ENCODE measurements at places on chromosomes 12 and 14.

DNA sequence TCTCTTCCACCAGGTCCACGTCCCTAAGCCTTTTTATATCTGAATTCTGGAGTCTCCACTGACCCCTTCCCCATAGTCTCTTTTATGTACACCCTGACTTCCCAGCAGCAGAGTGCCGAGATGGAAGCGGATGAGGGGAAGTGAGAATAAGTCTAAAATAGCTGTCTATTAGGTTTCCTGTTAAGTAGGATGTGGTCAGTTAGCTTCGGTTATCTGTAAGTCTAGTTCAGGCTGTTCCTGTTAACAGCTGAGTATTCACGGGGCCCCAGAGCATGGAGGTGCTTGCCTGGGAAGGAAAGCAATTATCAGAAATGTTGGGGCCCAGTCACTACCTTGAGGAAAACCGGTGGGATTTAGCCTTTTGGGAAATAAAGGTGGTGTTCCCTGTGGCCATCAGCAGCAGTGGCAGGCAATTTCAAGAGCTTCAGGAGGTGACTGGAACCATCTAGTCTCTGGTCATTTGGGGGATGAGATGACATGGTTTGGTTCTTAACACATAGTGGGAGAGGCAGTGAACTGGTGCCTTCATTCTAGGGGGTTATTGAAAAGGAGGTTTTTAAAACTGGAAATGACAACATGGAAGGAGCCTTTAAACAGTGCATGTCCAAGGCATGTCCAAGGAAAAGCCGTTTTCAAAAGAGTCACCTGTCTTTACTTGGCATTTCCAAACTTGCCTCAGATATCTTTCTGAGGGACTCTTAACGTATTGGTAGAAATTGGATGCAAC lies 21.8 kb downstream of the CHST11 start:
- no peak for DNase-seq

GRCh38 chr12:67355428-67356379 lies 86.5 kb downstream of the CAND1 start:
- peak; percentile 51 for DNase-seq

- no peak for DNase-seq
These were observed 37.7 kb downstream of the SLC5A8 start for GRCh38 chr12:101172316-101172715.

DNA sequence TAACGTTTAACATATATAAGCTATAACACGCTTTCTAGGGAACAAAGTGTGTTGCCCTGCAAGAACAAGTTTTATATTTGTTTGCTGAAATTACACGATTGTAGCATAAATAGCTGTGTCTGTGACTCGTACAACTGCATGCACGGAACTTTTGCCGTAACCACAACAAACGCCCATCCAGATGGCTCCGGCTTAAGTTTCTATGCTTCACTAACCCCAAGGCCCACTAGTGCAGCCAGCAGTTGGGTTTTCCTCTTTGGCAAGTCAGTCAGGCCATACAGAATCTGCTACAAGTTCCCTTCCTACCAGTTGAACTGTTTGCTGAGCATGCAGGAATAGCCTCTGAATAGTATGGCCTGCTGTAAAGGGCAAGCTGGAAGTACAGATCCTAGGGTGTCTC lies 12.1 kb downstream of the CSRP2 start:
- no peak for DNase-seq

DNA sequence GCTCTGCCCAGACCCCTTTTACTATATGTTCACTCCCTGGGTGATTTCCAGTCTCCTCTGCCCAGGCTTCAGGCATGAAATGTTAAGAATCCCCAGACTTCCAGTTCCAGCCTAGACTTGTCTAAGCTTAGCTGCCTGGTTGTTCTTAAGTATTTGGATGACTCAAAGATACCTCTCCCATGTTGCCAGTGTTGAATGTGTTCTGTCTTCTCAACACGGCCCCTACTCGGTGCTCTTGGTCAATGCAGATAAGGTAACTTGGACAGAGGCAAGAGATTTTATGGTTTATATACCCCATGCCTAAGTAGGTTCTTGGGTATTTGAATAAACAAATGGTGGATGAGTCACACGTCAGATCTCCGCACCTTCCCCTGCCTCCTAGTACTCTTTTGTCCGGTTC lies 13.6 kb downstream of the PIWIL1 start:
- no peak for DNase-seq

GRCh38 chr14:100474196-100474595 lies 113.0 kb downstream of the BEGAIN start:
- no peak for DNase-seq

DNA sequence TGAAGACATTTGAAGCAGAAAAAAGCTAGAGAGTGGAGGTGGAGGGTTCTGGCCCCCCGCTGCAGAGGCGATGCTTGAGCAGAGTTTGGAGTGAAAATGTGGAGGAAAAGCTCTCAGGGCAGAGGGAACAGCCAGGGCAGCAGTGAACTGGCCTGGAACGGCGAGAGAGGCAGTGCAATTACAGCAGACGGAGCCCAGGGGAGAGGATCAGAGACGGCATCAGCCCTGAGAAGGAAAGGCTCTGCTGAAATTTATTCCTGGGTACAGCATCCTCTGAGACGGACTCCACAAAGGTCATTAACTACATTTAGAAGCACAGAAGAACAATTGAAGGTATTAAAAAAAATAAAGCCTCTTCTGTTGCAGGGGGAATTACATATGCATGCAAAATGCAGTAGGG lies 14.2 kb downstream of the STON2 start:
- DNase-seq = no peak

- no peak for DNase-seq
These were observed 27.1 kb downstream of the RASSF8 start for GRCh38 chr12:25985316-25986175.

GRCh38 chr14:69101331-69101826 lies 51.5 kb downstream of the DCAF5 start:
- DNase-seq = peak; percentile 90

DNA sequence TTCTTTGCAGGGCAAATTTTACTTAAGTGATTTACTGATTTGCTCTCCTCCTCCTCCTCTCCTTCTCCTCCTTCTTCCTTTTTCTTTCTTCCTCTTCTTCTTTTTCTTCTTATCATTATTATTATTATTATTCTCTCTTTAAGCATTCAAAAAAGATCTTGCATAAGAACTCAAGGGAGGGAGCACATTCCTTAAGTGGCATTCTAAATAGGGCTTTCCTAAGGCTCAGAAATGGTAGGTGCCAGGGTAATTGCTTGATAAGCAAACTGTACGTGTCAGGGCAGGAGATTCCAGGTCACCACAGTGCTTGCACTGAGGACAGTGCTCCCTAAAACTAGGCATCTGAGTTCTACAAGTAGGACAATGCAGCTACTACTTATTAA lies 92.4 kb downstream of the SPTSSA start:
- DNase-seq = no peak

DNA sequence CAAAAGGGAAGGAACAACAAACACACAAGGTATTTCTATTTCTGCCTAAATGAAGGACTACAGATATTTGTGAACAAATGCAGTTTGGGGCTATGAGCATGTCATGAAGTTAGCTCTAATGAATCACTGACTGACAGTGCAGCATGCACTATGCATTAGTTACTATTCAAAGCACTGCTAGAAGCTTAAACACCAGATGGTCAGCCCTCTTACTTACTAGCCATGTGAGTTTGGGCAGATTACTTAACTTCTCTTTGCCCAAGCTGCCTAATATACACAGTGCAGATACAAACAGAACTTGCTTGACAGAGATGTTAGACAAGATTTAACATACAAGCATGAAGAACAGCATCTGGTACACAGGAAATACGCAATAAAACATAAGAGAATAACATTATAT lies 96.0 kb downstream of the ATXN2 start:
- no peak for DNase-seq

- no peak for DNase-seq
These were observed 60.6 kb downstream of the ARL6IP4 start for GRCh38 chr12:123041042-123041531.

- no peak for DNase-seq
These were observed 244.4 kb downstream of the ATXN7L3B start for GRCh38 chr12:74781991-74782485.

DNA sequence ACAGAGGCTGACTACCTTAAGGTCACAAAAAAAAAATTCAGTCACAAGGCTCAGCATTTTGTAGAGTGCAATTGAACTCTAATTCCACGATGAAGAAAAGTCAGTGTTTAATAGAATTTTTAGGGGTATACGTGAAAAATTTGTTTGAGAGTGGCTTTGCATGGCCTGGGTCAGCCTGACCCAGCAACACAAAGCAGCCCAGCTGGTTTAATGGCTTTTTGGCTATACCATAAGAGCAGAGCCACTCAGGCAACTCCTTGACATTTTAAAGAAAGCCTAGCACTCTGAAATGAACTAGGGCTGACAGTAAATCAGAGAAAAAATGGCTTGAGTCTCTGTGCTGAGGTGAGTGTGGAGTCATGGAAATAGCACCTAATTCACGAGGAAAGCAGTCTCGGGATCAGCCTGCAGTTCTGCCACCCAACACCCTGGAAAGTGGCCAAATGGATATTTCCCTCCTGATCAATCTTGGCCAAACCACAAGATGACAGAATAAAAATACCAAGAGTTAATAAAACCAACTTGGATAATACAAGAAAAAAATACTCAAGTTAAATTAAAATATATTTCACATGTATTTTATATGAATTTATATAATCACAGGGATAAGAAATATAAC lies 59.5 kb downstream of the GALNT4 start:
- DNase-seq = no peak

DNA sequence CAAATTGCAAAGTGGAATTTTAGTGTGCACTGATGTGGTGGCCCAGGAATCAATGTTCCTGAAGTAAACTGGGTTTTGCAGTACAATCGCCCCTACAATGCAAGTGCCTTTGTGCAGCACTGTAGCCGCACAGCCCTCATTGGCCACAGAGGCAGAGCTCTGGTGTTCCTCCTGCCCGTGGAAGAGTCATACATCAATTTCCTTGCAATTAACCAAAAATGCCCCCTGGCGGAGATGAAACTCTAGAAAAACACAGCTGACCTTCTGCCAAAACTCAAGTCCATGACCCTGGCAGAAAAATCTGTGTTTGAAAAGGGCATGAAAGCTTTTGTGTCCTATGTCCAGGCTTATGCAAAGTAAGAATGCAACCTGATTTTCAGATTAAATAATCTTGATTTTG lies 117.9 kb upstream of the PRB2 start:
- DNase-seq = no peak

GRCh38 chr12:42420395-42420794 lies 94.4 kb downstream of the PPHLN1 start:
- DNase-seq = no peak

- no peak for DNase-seq
These were observed 56.1 kb downstream of the MAP1LC3B2 start for GRCh38 chr12:116615141-116615861.

- no peak for DNase-seq
These were observed 28.7 kb upstream of the SOS2 start for GRCh38 chr14:50260072-50260471.

- peak; percentile 58 for DNase-seq
These were observed 428 bp downstream of the RNF41 start for GRCh38 chr12:56221232-56221756.

DNA sequence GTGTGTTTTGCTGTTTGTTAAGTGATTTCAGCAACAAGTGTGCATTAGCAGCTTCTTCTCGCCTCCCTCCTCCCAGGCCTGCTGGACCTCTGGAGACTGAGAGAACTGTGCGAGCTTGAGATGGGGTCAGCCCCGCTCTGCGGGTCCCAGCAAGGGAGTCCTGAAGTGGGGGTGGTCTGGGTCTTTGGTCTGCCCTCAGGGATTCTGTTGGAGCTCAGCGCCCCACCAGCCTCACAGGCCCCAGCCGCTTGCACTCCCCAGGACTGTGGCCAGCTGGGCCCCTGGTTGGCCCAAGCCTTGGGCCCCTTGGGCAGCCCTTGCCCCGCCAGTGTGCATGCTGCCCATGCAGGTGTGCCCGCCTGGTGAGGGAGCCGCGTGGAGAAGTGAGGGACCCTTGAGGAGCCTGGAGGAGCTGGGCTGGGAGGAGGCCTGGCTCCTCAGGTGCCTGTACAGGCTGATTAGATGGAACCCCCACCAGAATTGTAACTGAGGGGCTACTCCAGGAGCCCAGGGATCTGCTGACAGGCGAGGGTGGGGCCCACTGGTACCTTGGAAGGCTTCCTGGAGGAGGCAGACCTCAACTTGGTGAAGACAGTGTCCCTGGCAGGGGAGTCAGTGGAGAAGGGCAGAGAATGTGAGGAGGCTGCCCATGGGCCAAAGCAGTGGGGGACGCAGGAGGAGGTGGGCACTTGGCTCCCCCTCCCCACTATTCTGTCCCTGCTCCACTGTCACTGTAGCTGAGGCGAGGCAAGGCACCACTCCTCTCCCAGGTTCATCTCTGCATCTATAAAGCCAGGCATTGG lies 56.7 kb downstream of the BEGAIN start:
- DNase-seq = no peak

GRCh38 chr12:88445705-88446394 lies 134.4 kb downstream of the KITLG start:
- no peak for DNase-seq

DNA sequence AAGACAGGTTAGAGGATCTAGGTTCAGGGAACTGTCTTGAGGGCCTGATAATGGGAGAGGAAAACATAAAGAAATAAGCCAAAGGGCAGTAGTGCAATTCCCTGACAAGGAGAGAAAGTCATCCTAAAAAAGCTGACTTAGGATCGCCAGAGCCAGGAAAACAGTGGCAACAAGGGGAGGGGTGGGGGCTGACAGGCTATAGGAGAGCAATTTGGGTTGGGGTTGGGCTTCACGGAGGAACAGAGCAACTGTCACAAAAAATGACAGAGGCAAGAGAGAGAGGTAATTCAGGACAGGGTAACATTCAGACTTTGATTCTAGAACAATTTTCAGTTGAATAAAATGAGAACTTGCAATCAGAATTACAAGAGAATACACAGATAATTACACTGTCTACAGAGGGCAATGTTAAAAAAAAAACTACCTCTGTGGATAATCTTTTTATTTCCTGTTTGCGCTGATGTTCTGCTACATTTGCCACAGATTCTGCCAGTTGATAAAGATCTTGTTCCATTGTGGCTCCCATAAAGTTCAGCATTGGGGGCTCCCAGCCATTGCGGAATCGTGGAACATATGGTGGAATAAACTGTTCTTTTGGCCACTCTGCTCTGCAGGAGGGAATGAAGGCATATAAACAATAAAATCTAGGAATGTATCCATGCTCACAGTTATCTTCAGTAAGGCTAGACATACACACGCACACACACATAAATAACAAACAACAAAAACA lies 138.6 kb downstream of the EPS8 start:
- no peak for DNase-seq

DNA sequence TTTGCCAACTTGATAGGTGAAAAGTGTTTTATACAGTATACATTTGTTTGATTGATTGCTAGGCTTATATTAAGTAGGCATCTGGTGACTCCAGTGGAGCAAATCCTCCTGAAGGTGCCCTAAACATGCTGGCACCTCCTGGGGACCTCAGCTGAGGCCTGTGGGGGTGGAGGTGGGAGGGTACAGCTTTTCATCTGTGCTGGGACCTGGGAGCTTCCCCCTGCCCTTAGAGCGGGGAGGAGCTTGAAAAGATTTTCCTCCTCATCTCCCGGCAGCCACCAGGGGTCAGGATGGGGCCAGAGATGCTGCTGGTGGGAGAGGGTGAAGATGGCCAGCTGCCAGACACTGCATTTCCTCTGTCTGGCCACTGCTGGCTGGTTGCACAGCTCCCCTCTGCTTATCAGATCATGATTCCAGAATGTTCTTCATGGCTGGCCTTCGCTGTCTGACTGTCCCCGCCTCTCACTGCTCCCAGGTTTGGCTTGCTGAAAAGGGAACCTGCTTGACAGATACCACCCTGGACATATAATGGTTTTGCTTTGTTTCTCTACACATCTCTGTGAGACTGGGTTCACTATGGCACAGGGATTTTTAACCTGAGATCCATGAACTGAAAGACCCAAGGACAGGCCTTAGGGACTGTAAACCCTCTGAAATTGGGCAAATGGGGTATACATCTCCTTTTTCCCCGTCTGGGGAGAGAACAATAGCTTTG lies 10.5 kb upstream of the JPH4 start:
- DNase-seq = peak; percentile 54

- no peak for DNase-seq
These were observed 732 bp downstream of the SLC25A29 start for GRCh38 chr14:100305324-100306100.

Measured in stromal cell of bone marrow (primary cell).